ENCODE measurements at places on chromosomes 7 and 10.

- peak; percentile 59 for DNase-seq
These were observed 17.0 kb downstream of the CNPY1 start for GRCh38 chr7:155529346-155529745.

GRCh38 chr10:2439983-2440382 lies 627.4 kb upstream of the PFKP start:
- no peak for DNase-seq

DNA sequence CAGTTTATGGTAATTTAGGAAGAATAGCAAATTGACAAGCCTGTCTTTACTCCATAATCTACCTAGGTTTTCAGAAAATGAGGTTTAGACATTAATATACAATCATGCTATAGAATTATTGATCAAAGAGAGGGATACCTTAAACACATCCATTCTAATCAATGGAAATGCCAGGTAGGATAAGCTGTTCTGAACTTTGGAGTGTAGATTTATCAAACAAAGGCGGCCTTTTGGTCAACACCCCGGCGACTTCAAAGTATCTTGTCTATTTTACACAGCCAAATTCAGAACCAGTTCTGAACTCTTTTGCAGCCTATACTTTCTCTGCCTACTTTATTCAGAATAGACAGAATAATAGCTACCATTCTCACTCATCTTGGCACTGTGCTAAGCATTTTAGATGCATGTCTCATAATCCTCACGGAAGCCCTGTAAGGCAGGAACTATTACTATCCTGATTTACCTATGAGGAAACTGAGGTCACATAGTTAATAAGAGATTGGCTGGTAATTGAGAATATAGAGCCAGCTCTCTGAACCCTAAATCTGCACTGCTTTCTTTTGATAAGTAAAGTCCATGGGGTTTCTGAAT lies 641.9 kb upstream of the LRRTM3 start:
- no peak for DNase-seq

- DNase-seq, result no peak
These were observed 650.7 kb downstream of the INHBA start for GRCh38 chr7:41052201-41052600.

- DNase-seq, result no peak
These were observed 69.5 kb upstream of the GPR158 start for GRCh38 chr10:25105262-25105661.

DNA sequence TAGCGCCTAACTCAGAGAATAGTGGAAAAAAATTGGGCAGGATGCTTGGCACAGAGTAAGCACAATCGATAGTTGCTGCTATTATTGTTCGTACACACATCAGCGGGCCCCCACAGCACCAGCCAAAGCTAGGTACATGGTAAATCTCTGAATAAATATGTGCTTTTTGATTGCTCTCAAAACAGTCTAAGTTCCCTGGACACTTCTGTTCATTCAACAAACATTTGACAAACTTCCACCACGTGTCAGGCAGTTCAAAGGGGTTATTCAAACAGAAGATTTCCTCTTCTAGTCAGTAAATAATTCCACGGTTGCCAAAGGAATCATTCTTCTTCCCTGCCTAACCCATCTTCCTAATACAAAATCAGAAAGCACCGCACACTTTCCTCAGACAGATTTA lies 150.8 kb downstream of the DGKI start:
- DNase-seq, result no peak

DNA sequence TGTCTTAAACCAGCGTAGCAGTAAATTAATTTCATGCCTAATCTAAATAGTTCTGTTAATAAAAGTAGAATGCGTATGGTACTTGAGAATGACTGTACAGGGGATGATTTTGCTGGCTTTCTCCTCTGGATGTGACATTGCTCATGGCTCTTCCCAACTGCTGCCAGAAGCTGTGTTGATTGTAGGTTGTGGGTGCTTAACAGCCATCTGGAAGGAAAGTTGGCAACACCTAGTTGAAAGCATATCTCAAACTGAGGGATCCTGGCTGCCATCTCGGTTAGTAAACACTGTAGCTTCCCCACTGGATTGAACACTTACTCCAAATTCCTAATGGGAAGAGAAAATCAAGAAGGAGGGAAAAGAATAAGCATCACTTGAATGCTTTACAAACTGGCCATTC lies 130.9 kb downstream of the NXPH1 start:
- no peak for DNase-seq

Data from cardiac septum (tissue), 1 donor.